ENCODE measurements at places on chromosomes 2 and 18.

DNA sequence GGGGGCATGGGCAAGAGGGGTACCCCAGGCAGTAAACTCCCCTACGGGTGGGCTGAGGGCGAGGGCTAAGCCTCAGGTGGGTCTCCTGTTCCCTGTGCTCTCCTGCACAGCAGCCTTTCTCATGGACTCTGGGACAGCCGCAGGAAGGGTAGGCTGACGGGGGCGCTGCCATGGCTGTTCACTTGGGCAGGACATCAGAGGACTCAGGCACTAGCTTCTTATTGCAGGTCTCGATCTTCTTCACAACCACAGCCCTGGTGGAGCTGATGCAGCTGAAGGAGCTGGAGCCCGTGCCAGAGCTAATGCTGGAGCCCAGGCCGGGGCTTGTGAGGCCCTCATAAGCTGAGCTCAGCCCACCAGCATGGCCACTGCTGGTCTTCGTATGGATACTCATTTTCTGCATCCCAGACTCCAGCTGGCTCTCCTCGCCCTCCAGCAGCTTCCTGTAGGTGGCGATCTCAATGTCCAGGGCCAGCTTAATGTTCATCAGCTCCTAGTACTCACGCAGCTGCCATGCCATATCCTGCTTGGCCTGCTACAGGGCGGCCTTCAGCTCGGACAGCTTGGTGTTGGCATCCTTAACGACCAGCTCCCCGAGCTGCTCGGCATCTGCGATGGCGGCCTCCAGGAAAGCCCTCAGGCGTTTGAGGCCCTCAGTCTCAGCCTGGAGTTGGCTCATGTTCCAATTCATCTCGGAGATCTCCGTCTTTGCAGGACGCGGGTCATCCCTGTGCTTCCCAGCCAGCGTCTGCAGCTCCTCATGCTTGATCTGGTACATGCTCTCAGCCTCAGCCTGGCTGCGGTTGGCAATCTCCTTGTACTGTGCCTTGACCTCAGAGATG is 359.8 kb upstream of the SETBP1 start:
- no peak for DNase-seq

- no peak for DNase-seq
Measured at GRCh38 chr18:51039138-51040112, 9.4 kb downstream of the SMAD4 start.

GRCh38 chr2:43152186-43152585 is 74.2 kb downstream of the ZFP36L2 start:
- no peak for DNase-seq

DNA sequence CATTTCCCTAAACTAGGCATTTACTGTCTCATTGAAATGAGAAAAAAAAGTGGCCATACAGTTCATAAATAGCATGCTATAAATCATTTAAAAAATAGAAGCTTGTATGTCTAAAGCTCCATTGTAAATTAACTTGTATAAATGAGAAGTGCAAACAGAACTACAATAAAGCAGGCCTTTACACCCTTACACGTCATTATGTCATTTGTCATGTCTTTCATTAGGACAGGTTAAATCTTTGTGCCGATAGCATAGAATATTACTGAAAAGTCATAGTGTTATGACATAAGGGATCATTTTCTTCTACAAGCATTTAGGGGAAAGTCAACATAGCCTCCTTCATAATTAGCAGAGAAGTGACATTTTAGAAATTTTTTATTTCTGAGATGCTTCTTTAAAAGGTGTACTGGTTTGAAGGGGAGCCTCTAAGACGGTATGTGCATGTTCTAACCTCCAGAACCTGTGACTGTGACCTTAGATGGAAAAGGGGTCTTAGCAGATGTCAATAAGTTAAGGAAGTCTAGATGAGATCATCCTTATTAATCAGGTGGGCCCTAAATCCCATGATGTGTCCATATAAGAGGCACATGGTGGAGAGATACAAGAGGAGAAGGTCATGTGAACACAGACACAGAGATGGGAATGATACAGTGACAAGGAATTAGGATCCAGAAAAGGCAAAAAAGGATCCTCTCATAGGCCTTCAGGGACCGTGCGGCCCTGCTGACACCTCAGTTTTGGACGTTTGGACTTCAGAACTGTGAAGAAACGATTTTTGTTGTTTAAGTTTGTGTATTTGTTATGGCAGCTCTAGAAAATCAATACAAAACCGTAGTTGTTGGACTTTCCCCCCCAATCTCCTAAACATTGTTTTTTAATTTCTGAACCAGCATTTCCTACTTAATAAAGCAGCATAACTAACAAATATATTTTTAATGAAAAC is 863.7 kb downstream of the MBD2 start:
- DNase-seq: no peak

DNA sequence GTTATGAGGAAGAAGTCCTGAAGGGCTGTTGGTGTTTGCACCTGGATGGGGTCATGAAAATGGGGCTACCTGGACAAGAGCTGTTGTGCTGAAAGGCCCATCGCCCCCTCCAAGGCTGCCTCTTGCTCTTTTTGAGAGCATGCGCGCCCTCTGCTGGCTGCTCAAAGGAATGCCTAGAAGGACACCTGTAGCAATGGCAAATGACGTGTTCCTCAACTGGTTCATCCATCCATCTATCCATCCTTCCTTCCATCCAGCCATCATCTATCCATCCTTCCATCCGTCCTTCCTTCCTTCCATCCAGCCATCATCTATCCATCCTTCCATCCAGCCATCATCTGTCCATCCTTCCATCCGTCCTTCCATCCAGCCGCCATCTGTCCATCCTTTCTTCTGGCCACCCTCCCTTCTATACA is 17.2 kb upstream of the RPL31 start:
- DNase-seq: peak; percentile 84

GRCh38 chr2:201796478-201796865 is 9.9 kb upstream of the CDK15 start:
- no peak for DNase-seq

GRCh38 chr18:34159691-34160185 is 65.0 kb downstream of the NOL4 start:
- DNase-seq: no peak

- no peak for DNase-seq
Measured at GRCh38 chr18:77164763-77165485, 32.3 kb upstream of the MBP start.

DNA sequence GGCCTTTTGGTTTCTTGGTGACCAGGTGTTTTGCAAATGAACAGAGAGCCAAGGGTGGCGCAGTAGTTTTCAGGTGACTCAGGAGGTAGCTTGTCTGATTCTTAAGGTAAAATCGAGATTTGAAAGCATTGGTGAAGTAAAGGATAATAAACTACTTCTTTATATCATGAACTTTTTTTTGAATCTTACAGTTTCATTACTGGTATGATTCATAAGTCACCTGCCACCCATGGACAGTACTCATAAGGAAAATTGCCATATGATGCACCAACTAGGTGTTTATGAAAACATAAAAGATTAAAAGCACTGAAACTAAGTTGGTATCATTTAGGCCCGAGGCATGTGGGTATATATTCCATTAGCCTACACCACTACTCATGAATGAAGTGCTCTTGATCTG is 84.1 kb upstream of the MGAT5 start:
- no peak for DNase-seq

GRCh38 chr18:62288665-62289008 is 36.5 kb upstream of the TNFRSF11A start:
- no peak for DNase-seq

GRCh38 chr18:56825878-56826277 is 174.7 kb downstream of the WDR7 start:
- DNase-seq: no peak

DNA sequence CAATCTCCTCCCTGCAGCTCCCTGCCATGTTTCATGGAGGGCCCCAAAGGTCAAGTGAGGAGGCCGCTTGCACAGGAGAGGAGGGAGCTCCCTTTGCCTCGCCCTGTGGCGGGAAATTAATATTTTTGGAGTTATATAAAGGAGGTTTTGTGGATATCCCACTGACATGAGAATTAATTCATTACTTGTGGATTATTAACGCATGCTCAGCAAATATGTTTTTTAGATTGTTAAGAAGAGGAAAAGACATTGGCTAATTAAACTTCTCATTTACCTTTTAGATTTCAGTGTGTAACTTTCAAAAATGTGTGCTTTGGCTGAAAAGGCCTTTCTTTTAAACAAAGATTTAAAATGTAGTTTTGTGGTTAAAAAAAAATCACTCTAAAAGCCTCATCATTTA is 474.0 kb downstream of the SOCS6 start:
- no peak for DNase-seq

DNA sequence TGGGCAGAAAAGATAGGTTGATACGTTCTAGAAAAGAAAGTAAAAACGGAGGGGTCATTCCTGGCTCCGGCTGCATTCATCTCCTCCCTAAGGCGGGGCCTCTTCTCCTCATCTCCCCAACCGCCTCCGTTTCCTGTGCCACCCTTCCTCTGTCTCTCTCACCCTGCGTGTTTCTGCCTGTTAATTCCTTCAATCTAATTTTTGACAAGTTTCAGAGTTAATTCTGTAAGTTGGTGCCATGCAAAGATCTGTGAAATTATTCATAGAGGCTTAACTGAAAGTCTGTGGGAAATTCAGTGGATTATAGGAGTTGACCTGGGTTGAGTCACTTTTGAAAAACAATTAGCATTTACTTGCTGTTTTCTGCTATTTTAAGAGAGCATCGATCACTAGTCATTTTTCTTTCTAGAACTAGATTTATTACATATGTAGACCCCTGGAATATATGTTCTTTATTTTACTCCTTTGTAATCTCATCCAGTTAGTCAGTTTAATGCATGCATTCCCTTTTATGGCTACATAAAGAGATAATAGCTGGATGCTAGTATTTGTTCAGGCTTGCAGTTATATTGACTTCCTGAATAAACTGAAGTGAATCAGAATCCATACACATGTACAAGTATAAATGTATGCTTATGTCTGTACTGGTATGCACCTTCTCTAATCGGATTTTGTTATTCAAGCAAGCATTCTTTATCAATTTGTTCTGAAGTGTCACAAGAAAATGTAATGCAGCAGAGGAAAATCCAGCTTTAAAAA is 91.1 kb downstream of the EML6 start:
- DNase-seq: no peak

DNA sequence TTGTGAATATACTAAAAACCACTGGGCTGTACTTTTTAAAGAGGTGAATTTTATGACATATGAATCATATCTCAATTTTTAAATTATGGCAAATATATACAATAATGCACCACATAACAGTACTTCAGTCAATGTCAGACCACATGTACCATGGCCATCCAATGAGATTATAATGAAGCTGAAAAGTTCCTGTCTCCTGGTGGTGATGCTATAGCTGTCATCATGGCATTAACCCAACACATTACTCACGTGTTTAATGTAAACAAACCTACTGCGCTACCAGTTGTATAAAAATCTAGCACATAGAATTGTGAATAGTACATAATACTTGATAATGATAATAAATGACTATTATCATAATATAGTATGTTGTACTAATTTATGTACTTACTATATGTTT is 77.6 kb upstream of the ID2 start:
- DNase-seq: no peak

- DNase-seq: no peak
Measured at GRCh38 chr2:241982706-241983570, 113.4 kb downstream of the RTP5 start.

GRCh38 chr2:231250698-231251097 is 52.3 kb downstream of the ARMC9 start:
- no peak for DNase-seq

DNA sequence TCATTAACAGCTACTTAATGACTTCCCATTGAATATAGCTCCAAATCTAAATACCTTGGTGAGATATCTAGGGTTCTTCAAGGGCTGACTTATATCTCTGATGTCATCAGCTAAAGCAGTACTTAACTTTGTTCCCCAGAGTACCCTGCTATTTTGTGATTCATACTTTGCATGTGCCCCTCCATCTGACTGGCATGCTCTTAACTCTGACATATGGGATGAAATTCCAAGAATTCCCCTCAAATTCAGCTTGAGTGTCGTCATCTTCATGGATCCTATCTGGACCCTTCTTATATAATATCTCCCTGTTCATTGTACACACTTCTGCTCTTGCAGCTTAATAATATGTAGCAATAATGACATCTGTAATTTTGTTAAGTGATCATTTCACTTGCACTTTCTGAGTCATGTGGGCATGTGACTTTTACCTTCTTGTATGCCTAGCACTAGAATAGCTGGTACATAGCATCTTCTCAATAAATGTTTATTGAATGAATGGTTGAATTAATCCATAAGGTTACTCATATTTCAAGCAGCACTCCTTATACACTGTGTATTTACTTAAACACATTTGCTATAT is 172.9 kb downstream of the WDR7 start:
- DNase-seq: no peak
